ENCODE measurements at places on chromosomes 2 and 18. TPM values are rescaled to one million over a fixed set of nuclear protein-coding genes. Genes with fewer than 3 reads are reported as not detected.

ALK gene
- total RNA-seq = 1.0 TPM

BABAM2 gene
- 40.6 TPM for total RNA-seq

POTEC gene
- not detected for total RNA-seq

ANKRD30B gene
- total RNA-seq = not detected

CFAP65 gene
- not detected for total RNA-seq

Measured in urinary bladder (tissue), 4 donors.